ENCODE measurements at places on chromosomes 2 and 18.

DNA sequence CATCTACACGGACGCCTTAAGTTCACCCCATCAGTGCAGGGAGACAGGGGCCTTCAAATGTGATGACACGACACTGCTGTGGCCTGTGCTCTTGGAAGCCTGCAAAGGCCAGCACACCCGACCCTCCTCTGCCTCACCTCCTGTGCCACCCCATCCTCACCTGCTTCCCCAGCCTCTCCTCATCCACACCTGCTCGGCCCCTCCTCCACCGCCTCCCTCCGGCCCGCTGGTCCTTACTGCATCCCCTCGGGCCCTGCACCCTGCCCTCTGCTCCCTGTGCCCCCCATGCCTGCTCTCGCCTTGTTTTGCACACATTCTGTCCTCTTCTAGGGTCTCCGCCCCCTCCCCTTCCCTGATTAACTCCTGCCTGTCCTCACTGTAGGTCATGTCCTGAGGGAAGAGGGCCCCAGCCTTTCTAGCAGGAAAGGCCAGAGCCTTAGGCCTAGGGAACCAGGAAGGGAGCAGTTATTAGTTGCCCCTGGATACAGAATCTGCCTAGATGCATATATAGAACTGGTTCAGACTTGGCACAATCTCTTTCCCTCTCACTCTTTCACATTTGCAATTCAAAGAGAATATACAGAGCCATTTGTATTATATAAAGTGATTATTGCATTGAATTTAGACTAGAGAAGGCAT is 39.4 kb downstream of the TRAPPC12 start:
- no peak for DNase-seq

DNA sequence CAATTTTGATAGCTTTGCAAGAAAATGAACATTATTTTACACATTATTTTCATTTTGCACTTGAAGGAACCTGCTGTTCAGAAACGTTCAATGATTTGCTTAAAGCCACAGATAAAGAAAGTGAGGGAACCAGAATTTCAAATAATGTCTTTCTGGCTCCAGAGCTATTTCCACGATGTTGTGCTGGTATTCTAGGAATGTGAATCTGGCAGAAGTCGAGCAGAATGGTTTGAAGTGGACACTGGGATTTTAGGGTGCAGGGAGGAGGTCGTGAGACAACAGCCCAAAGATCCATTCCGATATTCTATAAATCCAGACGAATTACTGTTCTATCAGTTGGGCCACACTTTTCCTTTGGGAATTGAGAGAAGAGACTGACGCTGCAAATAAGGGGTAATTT is 2.2 kb downstream of the CCDC102B start:
- no peak for DNase-seq

GRCh38 chr2:20125616-20126015 is 74.2 kb upstream of the LAPTM4A start:
- DNase-seq, result no peak

DNA sequence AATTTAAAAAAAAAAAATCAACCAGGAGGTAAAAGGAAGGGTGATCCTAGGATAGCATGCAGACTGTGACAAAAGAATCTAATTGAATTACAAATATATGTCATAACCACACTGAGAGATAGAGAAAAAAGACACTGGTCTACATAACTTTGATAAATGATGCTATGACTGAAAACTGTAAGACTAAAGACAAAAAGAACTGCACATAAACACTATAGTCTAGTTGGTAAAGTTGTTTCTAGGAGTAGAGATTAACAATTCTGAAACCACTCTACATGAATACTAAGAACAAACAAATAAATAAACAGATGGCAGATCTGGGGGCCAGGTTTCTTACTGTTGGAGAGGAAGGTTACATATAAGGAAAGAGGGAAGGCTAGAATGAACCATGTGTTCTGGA is 14.6 kb upstream of the CHAC2 start:
- no peak for DNase-seq

GRCh38 chr2:144702051-144702450 is 182.1 kb upstream of the ZEB2 start:
- DNase-seq, result no peak

DNA sequence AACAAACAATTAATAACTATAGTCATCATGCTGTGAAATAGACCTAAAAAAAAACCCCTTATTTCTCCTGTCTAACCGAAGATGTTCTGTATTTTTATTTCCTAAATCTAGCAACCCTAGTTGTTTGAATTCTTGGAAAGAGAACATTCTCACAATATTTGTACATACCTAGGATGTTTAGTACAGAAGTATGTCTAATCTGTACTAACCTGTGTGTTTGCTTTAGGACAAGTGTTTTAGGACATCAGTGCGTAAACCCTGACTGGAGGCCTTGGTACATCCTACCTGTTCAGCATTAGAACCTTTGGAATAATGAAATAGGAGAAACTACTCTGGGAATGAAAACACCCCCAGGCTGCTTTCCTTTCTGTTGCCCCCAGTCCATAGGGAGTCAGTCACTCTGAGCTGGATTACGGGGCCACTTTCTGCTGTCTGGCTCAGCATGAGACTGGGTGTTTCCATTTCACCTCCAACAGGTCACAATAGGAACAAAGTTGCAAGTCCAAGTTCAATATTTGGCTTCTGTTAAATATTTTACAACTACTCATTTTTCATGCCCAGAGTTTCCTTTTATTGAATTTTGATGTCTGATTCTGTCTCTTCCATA is 114.7 kb downstream of the MTX2 start:
- DNase-seq, result no peak

GRCh38 chr2:232325324-232326273 is 53.0 kb upstream of the ALPP start:
- no peak for DNase-seq

DNA sequence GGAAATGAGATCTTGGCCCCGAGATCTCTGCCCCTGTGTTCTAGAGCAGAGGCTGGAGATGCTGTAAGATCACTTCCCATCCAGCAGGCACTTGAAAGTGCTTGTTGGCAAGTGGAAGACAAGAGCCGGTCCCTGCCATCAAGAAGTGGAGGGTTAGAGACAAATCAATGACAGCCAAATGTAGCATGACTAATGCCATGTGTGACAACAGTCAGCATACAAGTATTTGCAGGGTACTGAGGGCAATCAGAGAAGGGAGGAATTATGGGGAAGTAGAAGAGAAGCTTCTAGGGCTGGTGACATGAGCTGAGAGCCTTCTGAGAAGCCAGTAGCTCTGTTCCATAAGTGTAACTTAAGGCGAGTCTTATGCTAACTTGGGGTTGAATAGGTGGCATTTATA is 58.6 kb downstream of the TMEM17 start:
- no peak for DNase-seq

GRCh38 chr2:233643128-233643527 is 6.9 kb downstream of the UGT1A10 start:
- DNase-seq, result no peak

DNA sequence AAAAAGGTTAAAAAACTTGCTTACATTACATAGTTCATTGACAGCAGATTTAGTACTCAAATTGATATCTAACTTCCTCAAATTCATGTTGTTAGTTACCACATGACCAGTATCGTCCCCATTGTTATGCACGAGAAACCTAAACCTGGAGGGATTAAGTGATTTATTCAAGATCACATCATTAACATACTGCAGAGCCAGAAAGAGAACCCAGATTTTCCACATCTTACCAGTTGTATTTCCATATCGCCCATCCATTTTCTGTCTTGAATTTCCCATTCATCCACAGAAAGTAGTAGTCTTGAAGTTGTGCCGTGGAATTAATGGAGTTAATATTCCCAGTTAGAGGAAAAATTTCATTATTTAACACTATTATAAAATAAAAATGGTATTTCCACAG is 512.0 kb downstream of the METTL4 start:
- DNase-seq, result no peak

DNA sequence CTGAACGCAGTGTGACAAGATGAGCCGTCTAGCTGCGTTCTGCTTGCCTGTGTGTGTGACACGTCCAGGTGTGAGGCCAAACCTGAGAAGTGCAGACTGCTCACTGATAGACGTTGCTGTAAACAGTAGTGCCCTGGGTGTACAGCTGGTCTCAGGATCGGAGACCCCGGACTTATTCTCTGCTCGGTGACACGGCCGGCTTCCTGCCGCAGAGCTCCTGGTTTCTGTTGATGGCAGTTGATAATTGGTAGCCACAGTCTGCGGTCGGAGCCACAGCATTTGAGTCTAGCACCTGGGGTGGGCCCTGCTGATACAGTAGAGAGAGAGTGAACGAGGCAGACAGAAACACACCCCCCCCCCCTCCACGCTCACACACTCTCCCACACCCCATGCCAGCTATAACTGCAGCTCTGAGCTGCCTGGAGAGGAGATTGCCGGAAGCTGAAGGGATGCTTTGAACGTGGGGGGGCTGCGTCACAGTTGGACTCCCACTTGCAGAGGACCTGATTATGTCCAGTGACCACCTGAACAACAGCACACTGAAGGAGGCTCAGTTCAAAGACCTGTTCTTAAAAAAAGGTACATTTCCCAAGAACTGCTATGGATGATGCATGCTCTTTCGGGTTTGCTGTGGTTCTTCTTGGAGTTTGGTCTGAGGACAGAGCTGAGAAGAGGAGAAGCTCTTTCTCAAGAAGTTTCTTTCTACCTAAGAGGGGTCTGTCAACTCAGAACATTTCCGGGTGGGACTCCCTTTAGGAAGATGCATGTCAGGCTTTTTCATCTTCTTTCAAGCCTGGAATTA is 114.0 kb downstream of the FAM210A start:
- DNase-seq, result peak; percentile 65

DNA sequence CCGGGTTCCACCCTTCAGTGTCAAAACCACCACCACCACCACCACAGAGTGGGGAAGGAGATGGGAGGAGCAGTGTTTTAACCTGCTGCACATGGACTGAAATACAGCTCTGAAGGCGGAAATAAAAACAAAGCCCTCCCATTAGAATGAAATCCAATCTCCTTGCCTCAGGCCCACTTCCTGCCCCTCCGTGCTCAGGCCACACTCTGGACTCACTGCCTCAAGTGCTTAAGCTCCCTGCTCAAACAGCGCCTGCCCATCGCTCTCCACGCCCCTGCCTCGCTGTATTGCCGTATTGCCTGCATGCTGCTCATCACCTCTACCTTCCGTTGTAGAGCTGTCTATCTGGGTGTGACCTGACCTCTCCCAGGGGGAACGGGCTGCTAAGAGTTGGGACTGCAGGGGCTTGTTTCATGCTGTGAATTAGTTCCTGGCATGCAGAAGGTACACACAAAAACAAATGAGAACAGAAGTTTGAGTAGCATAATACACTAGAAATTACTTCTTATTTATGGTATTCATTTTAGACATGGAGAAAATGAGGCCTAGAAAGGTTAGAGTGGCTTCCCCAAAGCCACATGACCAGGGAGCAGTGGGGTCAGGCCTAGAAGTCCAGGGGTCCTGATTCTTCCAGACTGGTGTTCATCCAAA is 31.6 kb upstream of the NEB start:
- DNase-seq, result no peak

DNA sequence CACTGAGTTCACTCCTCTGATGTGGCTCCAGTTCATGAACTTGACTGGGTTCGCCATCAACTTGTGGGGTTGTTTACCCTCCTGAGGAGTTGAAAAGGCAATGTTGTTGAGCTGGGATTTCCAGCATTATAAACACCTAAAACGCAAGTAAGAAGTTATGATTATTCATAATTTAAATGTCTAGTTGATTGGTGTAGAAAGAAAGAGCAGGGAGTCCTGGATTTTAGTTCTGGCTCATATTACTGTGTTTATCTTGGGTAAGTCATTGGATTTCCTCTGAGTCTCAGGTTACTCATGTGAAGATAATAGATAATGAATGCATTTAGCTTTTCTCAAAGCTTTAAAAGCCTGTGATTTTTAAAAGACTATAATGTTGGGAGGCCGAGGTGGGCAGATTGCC is 438.0 kb upstream of the CDH20 start:
- DNase-seq, result no peak

DNA sequence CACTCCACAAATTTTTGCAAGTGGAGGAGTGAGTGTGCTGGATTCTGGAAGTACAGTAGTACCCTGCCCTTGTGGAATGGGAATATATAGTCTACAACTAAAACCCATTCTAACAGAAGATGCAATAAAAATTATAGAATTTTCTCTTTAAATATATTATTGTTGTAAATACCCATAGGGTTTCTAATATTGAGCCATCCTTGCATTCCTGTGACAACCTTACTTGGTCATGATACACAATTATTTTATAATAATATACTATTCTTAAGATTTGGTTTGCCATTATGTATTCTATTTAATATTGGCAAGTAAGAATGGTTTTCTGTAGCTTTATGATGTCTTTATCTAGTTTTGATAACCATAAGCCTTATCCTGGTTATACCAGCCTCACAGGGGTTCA is 52.2 kb downstream of the EML6 start:
- DNase-seq, result no peak

DNA sequence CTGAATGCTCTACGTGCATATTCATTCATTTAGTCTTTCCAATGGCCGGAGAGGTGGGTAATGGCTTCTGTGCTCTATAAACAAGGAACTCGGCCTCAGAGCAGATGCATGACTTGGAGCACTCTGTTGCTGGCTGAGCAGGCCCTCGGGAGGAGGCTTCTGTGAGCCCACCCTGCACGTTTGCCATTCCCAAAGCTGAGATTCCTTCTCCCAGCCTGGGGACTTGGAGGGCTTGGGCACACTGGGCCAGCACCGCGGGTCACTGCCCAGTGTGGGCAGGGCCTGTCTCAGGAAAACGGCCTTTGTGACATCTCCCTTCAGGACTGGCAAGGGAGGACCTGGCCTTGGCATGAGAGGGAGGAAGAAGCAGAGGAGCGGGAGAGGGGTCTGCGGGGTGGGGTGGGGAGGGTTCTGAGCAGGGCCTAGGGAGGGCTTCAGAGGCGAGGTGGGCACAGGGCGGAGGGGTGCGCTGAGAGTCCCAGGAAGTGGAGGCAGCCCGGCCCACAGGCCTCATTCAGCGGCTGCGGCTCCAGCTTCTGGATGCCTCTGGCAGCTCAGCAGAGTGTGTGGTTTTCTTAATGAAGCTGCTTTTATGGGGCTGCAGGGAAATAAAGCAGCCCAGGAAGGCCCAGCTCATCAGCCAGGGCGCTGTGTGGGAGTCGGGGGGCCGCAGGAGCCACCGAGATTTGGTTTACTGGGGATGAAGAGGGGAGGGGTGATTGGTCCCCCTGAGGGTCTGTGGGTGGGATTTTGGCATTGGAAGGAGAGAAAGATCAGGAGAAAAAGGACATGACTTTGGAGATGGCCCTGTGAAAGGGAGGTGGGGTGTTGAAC is 51.7 kb upstream of the OTOF start:
- DNase-seq, result no peak

All from stimulated activated CD8-positive, alpha-beta memory T cell treated with anti-CD3 and anti-CD28 coated beads, Interleukin-7, amount 100 ng/mL, for 4 hours (primary cell).